ENCODE measurements at places on chromosomes 4 and X.

GRCh38 chr4:68183417-68183816 lies 53.7 kb upstream of the TMPRSS11F start:
- no peak for DNase-seq

DNA sequence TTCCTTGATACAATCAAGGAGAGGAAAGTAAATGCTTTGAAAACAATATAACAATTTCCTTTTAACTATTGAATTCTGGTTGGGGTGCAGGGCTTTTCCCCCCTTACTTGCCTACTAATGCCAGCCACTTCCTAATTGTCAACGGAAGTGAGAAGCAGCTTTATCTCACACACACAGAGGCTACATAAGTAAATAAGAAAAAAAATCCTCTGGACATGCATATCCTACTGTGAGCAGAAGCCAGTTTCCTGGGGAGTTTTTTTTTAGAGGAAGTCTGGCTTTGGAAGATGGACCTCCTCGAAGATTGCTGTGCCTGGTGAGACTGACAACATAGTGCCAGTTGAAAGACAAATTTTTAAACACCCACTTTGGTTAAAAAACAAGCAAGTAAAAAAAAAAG lies 180.6 kb downstream of the OPHN1 start:
- DNase-seq = no peak

DNA sequence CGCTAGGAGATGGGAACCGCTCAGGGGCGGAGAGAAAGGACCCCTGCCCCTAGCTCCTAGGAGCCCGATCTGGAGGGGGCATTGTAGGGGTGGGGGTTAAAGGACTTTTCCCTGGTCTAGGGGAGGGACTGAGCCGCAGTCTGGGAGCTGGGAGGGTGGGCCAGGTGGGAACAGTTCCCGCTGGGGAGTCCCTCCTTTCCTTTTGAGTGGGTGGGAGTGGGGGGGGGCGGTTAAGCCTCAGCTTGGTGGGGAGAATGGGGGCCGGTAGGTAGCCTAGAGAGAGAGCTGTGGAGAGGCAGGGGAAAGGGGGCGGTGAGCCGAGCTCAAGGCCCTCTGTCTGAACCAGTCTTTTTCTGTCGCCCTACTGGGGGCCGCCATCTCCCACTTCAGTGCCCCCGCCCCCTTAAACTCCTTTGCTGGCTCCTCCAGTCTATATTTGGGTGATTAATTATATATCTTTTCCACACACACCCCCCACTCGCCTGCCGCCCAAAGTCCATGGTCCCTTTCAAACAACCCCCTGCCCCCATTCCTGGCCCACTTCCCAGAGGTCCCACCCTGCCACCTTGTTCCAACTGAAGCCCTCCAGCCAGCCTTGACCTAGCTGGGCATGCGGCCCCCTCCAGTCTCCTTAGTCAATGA lies 822 bp downstream of the ZNF275 start:
- DNase-seq = peak; percentile 49

DNA sequence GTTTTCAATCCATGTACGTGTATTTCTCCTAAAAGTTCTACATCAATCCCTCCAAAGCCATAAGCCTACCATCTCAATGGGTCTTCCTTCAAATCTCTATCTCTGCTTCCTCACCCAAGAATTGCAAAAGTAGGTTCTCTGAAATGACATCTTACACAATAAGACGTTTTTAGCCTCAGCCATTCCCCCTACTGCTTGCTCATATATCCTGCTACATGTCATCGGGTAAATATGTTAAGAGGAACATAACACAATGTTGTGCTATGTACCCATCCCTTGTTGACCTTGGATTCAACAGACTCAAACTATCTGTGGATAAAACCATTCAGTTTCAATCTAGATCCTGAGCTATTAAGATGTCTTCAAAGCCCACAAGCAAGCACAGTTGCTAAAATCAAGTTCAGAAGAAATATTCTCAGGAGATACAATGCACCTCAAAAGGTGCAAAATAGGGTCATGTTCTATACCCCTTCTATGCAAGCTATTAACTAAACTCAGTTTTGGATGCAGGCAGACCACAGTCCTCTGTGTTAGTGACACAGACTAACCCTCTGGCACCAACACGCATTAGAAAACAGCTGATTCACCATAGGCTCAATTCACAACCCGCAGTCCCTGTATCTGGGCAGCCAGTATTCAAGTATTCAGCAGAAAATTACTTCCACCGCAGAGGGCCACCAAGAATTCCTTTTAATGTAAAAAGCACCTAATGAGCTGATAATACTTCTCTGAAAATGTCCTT lies 56.8 kb downstream of the CD99L2 start:
- no peak for DNase-seq

GRCh38 chr4:152479428-152480026 lies 56.4 kb downstream of the FBXW7 start:
- DNase-seq = no peak

GRCh38 chr4:185811509-185812364 lies at the start of gene SORBS2:
SORBS2 (minus strand) TSS chr4:185812194; CDS start chr4:185690571, 121,623 bp downstream.
- peak; percentile 48 for DNase-seq

DNA sequence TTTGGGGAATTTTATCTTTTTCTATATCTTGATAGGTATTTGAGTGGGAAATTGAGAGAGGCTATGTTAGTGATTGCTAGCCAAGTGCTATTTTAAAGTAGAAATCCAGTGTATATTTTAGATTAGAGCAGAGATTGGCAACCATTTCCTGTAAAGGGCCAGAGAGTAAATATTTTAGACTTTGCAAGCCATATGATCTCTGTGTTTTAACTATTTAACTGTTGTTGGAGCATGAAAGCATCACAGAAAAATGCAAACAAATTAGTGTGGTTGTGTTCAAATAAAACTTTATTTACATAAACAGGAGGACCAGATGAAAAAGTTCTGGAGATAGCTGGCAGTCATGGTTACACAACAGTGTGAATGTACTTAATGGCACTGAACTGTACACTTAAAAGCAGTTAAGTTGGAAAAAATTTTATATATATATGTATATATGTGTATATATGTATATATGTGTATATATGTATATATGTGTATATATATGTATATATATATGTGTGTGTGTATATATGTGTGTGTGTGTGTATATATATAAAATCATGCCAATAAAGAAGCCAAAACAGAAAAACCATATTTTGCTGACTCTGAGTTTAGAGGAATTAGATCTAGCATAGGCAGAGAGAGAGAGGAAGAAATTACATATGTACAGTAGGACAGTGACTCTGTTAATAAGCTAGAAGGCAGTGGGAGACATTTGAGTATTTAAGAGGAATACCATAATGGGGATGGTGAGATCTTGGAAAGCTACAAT lies 83.4 kb downstream of the TMEM164 start:
- DNase-seq = no peak

- no peak for DNase-seq
Observed at GRCh38 chr4:113610537-113610936, 151.0 kb downstream of the CAMK2D start.

- no peak for DNase-seq
Observed at GRCh38 chr4:29320947-29321620, 1399.1 kb upstream of the PCDH7 start.

GRCh38 chr4:64796581-64796980 lies 387.3 kb upstream of the TECRL start:
- DNase-seq = no peak

DNA sequence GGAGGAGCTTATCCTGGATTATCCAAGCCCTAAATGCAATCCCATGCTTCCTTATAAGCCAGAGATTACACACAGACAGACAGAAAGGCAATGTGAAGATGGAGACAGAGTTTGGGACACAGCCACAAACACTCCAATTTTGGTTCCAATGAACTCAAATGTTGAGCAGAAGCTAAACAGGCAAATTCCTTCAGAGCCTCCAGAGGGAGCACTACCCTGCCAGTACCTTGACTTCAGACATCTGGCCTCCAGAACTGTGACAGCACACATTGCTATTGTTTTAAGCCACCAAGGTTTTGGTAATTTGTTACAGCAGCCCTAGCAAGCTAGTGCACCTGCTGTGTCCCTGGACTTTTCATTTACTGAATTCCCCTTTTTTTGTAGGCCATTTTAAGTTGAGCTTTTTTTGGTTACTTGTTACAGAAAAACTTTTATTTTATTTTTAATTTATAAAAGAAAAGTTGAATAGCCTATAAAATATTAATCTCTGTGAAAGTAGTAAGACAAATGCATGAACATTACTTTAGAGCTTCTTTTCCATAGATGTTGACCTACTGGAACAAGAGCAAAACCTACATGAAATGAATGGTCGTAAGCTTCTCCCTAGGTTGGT lies 33.4 kb upstream of the SRD5A3 start:
- peak; percentile 36 for DNase-seq

DNA sequence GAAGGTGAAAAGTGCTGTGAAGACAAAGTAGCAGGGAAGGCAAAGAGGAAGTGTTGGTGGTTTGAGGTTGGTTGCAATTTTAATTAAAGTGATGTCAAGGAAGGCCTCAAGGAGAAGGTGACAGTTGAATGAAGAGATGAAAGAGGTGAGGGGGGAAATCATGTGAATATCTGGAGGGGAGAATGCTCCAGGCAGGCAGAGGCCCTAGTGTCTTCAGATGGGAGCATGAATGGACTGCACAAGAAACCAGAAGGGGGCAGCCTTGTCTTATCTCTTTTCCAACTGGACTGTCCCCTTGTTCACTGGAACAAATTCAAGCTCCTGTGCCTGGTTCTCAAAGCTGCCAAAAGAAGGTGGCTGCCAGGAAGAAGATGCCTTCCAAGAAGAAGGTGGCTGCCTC lies 68.4 kb downstream of the MAOB start:
- no peak for DNase-seq

GRCh38 chrX:9515973-9516538 lies 51.2 kb downstream of the TBL1X start:
- no peak for DNase-seq

DNA sequence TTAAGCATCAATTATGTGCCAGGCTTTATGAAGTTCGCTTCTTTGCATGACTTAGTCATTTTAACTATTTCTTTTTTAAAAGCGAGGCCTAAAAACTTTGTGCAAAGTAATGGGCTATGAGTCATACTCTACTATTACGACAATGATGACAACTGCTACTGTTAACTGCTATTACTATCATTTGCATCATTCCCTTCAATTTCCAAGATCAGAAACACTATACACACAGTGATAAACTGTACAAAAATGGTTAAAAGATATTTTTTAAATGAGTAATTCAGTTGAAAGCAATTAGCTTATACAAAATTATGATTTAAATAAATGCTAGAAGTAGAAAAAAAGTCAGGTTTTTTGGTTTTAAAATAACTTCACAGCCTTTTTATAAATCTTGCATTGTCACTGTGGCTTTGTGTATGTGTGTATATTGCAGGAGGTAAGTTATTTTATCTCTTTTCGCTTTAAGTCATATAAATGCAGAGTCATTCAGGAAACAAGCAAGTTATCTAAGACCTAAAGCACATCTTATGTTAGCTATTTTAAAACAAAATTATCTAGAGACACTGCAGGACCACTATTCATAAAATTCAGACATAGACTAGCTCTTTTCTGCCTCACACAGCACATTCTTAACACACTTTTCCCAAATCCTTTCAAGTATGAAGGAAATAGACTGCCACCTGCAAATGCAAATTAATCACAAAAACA lies 18.5 kb upstream of the CXCL3 start:
- no peak for DNase-seq

GRCh38 chrX:14412686-14413085 lies 116.7 kb upstream of the GLRA2 start:
- DNase-seq = no peak

DNA sequence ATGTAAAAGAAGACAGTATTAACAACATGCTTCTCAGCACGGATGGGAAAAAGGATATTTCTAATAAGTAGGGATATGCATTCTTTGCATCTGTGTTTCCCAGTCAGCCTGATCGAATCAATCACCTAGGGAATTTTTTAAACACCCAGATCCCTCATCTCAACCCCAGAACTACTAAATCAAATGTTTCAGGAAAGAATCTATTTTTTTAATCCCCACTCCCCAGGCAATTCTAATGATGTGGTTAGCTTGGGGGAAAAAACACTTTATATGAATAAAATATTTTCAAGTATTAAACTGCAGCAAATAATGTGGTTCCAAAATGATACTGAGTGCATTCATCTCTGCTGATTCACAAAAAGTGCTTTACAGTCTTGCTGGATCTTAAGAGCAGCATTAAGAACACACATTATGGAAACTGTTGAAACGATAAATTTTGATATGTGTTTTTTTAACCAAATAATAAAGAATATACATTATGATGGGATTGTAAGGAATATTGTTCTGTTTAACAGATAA lies 68.7 kb upstream of the GUCY1A1 start:
- no peak for DNase-seq

- no peak for DNase-seq
Observed at GRCh38 chr4:20391198-20391597, 139.5 kb downstream of the SLIT2 start.

GRCh38 chr4:186810613-186811150 lies 87.0 kb upstream of the FAT1 start:
- no peak for DNase-seq

DNA sequence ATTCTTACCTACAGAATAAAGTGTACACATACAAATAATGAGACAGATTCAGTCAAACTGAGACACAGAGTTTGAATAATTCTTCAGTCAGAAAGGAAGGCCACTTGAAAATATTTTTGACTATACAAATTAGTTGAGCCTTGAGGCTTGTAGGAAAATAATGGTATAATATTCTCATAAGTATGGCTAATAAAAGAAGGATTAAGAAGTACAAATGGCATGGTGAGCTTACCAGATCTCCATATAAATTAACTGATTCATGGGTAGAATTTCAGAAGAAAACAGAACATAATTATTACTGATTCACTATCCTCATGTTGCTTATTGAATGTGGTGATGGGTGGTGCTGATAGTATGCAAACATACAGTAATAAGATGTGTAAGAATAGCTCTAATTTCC lies 401.1 kb downstream of the PCDH18 start:
- DNase-seq = no peak

GRCh38 chr4:156581282-156582063 lies 390.1 kb downstream of the PDGFC start:
- DNase-seq = no peak

GRCh38 chr4:112231779-112232713 lies at the start of gene AP1AR:
AP1AR (plus strand) TSS chr4:112231787; CDS start chr4:112232092, 305 bp downstream.
- DNase-seq = peak; percentile 80

DNA sequence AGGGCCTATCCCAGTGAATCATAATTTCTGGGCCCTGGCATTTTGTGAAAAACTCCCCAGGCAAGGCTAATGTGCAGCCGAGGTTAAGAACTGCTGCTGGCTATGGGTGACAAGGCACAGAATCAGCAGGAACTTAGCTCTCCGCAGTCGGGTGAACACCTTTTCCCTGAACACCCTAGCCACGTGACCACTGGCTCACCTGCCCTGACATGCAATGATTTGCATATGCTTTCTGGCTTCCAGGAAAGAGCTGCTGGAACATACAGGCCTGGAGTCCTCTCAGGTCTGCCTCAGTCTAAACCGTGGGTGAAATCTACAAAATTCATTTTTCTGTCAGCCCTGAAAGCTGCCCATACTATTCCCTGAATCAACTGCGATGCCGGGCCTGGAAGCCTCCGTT lies 56.6 kb downstream of the ZNF827 start:
- no peak for DNase-seq

GRCh38 chr4:37728064-37728463 lies 41.9 kb upstream of the RELL1 start:
- no peak for DNase-seq

DNA sequence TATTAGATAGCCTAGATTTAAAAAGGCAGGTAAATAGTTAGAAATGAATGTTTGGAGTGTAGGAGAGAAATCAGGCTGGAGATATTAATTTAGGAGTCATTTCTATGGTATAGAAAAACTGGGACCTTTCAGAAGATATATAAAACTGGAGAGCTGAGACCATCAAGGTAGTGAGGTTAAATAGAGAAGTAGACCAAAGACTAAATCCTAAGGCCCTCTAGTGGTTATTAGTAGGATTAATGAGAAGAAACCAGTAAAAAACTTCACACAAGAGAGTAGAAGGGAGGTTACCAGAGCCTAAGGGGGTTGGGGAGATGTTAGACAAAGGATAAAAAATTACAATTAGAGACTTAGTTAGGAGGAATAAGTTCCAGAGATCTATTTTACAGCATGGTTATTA lies 351.0 kb upstream of the SPANXN1 start:
- DNase-seq = no peak
